ENCODE measurements at places on chromosomes 3 and 15. TPM values are rescaled to one million over a fixed set of nuclear protein-coding genes. Genes with fewer than 3 reads are reported as not detected.

GRCh38 chr15:40869686-40870085 lies 4.3 kb downstream of the RHOV start:
- DNase-seq = no peak
- no peaks in the 10 kb centered on the region for H3K36me3 ChIP-seq
- H3K4me1 ChIP-seq = peaks cover 16% of the 10 kb centered on the region
- no peak overlapping the region for H3K27ac ChIP-seq

GRCh38 chr3:171419457-171419856 lies 40.7 kb downstream of the TNIK start:
- H3K4me1 ChIP-seq = no peaks in the 10 kb centered on the region
- no peaks in the 10 kb centered on the region for H3K27me3 ChIP-seq
- no peak for DNase-seq
- H3K27ac ChIP-seq = no peak overlapping the region
- no peaks in the 10 kb centered on the region for H3K36me3 ChIP-seq

DNA sequence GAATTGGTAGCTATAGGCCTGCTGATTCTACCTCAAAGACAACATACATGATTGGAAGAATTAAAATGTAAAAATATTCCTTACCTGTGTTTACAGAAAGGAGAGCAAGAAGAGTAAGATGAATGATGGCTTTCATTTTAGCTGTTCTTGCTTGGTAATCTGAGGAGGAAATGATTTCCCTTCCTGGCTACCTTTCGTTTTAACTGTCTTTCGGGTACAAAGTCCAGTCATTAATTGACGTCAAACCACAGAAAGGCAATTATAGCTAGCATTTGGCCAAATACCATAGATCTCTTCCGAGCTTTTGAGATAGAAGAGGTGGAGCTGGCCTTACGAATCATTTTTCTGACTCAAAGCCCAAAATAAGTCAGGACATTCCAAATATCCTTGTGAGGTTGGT lies at the start of gene MUC13:
Gene MUC13 (minus strand): TSS at position 175 of the 400 bp plus-strand sequence. CDS start 39 bp downstream, at position 136.
- H3K27me3 ChIP-seq = no peaks in the 10 kb centered on the region
- H3K36me3 ChIP-seq = no peaks in the 10 kb centered on the region
- no peak for DNase-seq
- H3K4me3 ChIP-seq = peak within 1 kb of the TSS; percentile 62
- no peaks in the 10 kb centered on the region for H3K4me1 ChIP-seq

- no peaks in the 10 kb centered on the region for H3K36me3 ChIP-seq
- H3K4me3 ChIP-seq = no peak overlapping the region
- H3K27ac ChIP-seq = no peak overlapping the region
- H3K4me1 ChIP-seq = no peaks in the 10 kb centered on the region
- H3K27me3 ChIP-seq = no peaks in the 10 kb centered on the region
Measured at GRCh38 chr3:27080258-27080525, 289.0 kb downstream of the NEK10 start.

- no peak overlapping the region for H3K4me3 ChIP-seq
- DNase-seq = no peak
- no peaks in the 10 kb centered on the region for H3K27me3 ChIP-seq
- H3K36me3 ChIP-seq = no peaks in the 10 kb centered on the region
- no peaks in the 10 kb centered on the region for H3K4me1 ChIP-seq
- H3K27ac ChIP-seq = no peak overlapping the region
Measured at GRCh38 chr3:88433568-88433967, 283.8 kb downstream of the C3orf38 start.

DNA sequence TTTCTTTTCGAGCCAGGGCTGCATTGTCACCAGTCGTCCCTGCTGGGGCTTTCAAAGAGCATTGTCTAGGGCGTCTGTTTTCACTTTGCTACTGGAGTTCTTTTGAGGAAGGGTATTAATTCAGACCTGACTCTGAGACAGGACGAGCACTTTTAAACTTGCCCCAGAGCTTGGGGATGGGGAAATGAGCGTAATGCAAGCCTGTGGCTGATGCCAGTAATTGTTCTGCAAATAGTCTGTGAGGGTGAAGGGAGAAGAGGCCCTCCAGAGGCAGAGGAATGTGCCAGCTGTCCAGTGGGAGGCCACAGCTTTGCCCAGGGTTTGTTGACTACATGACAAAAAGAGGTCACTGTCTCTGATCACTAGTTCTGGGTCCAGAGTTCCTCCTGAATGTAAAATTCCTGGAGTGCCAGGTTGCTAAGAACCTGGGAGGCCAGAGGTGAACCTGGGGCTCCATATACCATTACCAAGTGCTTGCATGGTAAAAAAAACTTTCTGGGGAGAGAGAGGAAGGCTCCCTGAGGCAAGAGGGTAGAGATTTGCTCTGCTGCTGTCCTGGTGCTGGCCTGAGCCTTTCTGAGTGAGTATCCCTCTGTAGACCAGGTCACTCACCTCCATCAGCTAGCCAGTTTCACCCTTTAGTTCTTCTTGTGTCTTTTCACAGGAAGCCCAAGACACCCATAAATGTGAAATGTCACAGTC lies 14.8 kb downstream of the EEFSEC start:
- H3K4me1 ChIP-seq = no peaks in the 10 kb centered on the region
- no peaks in the 10 kb centered on the region for H3K27me3 ChIP-seq
- DNase-seq = no peak
- no peaks in the 10 kb centered on the region for H3K36me3 ChIP-seq

DNA sequence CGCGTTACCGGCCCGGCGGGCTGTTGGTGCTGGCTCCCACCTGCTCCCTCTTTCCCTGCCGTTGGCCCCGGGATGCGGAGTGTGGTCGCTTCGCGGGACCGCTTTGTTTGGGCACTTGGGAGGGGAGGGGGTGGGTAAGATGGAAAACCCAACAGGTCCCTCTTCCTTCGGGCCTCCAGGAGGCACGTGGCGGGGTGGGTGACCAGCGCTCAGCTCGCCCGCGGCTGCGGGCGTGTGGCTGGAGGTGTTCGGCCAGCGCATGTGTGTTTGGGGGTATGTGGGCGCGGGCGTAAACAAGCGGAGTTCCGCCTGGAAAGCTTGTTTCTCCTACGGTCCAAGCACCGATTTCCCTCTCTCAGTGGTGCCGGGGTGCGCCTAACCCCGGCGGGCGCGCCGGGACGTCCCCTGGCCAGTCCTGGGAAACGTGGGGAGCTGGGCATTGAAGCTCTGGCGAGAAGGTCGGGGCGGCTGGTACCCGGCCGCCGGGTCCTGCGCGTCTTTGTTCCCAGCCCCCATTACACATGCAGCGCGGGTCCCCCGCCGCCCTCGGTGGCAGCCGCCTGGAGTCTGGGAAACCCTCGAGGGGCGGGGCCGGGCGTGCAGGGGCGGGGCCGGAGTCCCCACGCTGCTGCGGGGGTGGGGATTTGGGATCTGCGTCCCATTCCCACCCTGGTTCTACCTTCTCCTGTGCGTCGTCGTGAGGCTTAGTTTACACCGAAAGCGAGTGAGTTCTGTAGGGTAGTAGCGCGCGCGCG lies 1.4 kb downstream of the ACVR2B start:
- no peaks in the 10 kb centered on the region for H3K4me1 ChIP-seq
- no peaks in the 10 kb centered on the region for H3K27me3 ChIP-seq
- H3K4me3 ChIP-seq = peak overlapping the region; percentile 94
- DNase-seq = peak; percentile 83
- H3K27ac ChIP-seq = peak overlapping the region; percentile 79

GRCh38 chr3:46667061-46667621 lies 26.3 kb downstream of the ALS2CL start:
- H3K4me1 ChIP-seq = no peaks in the 10 kb centered on the region
- no peak overlapping the region for H3K27ac ChIP-seq
- H3K36me3 ChIP-seq = no peaks in the 10 kb centered on the region
- no peaks in the 10 kb centered on the region for H3K27me3 ChIP-seq

- no peaks in the 10 kb centered on the region for H3K4me1 ChIP-seq
- H3K27ac ChIP-seq = no peak overlapping the region
- no peaks in the 10 kb centered on the region for H3K27me3 ChIP-seq
Measured at GRCh38 chr3:25818335-25818734, 28.4 kb downstream of the OXSM start.

GRCh38 chr15:86087808-86088207 lies 8.1 kb downstream of the AGBL1 start:
- H3K4me3 ChIP-seq = no peak overlapping the region
- DNase-seq = no peak
- H3K27ac ChIP-seq = no peak overlapping the region
- no peaks in the 10 kb centered on the region for H3K36me3 ChIP-seq
- no peaks in the 10 kb centered on the region for H3K27me3 ChIP-seq

- H3K4me1 ChIP-seq = no peaks in the 10 kb centered on the region
- no peaks in the 10 kb centered on the region for H3K36me3 ChIP-seq
- H3K27ac ChIP-seq = peak overlapping the region; percentile 3
- no peaks in the 10 kb centered on the region for H3K27me3 ChIP-seq
Measured at GRCh38 chr15:49876401-49877038, 242.5 kb downstream of the ATP8B4 start.

- no peaks in the 10 kb centered on the region for H3K4me1 ChIP-seq
- DNase-seq = no peak
- H3K27ac ChIP-seq = no peak overlapping the region
- no peak overlapping the region for H3K4me3 ChIP-seq
- H3K27me3 ChIP-seq = no peaks in the 10 kb centered on the region
Measured at GRCh38 chr3:15983693-15984092, 185.9 kb upstream of the ANKRD28 start.

GRCh38 chr3:108202080-108202479 lies 20.1 kb downstream of the IFT57 start:
- DNase-seq = no peak
- no peaks in the 10 kb centered on the region for H3K36me3 ChIP-seq
- H3K4me1 ChIP-seq = no peaks in the 10 kb centered on the region
- no peaks in the 10 kb centered on the region for H3K27me3 ChIP-seq

DNA sequence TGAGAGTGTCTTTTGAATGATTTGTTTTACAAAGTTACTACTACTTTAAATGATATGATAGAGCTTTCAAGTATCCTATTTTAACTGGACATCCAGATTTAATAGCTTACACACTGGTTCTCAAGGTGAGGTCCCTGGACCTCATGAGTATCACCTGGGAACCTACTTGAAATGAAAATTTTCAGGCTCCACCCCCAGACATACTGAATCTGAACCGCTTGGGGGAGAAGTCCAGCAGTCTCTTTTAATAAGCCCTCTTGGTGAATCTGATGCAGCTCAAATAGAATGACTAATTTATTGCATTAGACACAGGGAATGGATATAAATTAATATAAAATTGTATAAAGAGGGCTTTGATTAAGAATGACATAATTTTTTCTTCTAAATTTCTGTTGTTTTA lies 29.4 kb upstream of the SLITRK3 start:
- no peaks in the 10 kb centered on the region for H3K4me1 ChIP-seq
- no peak for DNase-seq
- no peaks in the 10 kb centered on the region for H3K36me3 ChIP-seq
- no peak overlapping the region for H3K27ac ChIP-seq
- H3K27me3 ChIP-seq = no peaks in the 10 kb centered on the region

DNA sequence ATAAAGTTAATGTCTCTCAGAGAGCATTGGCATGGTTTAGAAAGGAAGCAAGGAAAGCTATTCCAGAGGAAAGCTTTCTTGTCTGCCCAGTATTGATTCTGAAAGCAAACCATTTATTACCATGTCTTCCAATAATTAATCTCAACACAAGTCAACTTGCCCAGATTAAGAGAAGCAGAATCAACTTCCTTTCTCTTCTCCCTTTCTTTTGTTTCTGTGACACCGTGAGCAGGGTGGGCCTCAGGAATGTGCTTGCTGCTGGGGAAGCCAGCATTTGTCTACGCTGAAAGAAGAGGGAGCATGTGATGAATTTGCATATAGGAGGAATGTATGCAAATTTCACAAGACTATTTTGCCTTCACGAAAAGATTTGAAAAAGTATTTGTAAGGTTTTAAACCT lies 368.6 kb upstream of the ROPN1 start:
- no peaks in the 10 kb centered on the region for H3K27me3 ChIP-seq
- no peak for DNase-seq
- H3K4me3 ChIP-seq = no peak overlapping the region
- H3K4me1 ChIP-seq = no peaks in the 10 kb centered on the region
- H3K36me3 ChIP-seq = no peaks in the 10 kb centered on the region
- H3K27ac ChIP-seq = no peak overlapping the region

DNA sequence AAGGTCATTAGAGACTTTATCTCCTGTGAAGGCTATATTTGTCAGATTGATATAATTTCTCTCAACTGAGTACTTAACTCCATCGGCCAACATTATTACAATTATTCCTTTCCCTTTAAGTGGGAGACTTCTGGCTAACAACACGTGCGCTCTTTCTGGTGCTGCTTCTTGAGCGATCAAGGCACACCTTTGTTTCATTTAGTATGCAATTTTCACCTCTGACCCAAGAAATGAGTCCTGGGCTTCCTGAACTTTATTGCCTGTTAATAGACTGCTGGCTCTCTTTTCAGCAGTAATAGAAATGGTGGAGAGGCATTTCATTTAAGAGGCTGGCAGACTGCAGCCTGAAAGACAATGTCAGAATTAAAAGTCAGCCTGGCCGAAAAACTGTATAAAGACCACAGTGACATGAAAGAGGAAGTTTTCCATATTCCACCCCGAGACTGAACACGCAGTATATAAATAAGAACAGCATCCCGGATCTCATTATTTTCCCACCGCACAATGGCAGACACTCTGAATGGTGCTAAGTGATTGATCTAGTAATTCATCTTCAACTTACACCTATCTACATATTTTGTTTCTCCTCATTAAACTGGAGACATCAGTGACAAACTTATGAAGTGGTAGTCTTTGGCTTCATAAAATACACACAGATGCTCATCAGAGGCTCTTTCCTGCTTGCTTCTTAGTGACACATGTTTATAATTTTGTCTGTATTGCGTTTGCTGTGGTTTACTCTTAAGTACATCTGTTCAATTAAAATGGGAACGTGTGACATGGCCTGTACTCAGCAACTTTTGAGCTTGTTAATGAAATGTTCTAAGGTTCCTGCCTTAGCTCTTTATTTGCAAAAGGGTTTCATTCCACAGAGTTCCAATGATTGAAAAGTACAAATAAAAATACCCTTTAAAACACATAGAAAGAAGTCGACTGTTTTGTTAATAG lies 299.9 kb downstream of the MECOM start:
- no peak overlapping the region for H3K27ac ChIP-seq
- H3K27me3 ChIP-seq = no peaks in the 10 kb centered on the region
- DNase-seq = no peak
- H3K4me1 ChIP-seq = no peaks in the 10 kb centered on the region

- peak; percentile 72 for DNase-seq
- peak overlapping the region; percentile 59 for H3K4me3 ChIP-seq
Measured at GRCh38 chr15:40340038-40340739, 550 bp downstream of the CCDC9B start.

GRCh38 chr3:24355806-24356205 lies 138.8 kb downstream of the THRB start:
- no peak for DNase-seq
- no peaks in the 10 kb centered on the region for H3K4me1 ChIP-seq
- no peak overlapping the region for H3K27ac ChIP-seq
- no peaks in the 10 kb centered on the region for H3K27me3 ChIP-seq
- no peak overlapping the region for H3K4me3 ChIP-seq

Gene GOLGA6L7
- total RNA-seq = not detected

Gene ZNF860
- total RNA-seq = 0.80 TPM

Gene COL6A5
- total RNA-seq = not detected

Gene ZCWPW2
- total RNA-seq = not detected

Data from Peyer's patch (tissue), 4 donors.